ENCODE measurements at places on chromosomes 2 and 18.

DNA sequence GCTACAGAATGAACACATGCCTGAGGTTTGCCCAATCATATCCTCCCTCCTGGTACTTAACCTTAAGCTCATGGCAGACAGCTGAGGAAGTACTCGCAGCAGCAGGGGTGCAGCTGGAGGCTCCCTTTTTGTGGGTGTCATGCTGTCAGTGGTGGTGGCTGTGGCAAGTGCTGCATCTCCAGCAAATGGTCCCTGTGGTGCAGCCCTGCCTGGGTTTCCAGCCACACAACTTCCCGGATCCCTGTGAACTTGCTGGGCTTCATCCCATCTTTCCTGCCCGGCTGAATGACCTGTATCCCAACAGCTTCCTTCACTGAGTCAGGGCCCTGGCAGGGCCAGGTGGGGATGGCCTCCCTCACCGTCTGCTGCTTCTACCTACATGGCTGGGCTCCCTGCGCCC, 5.0 kb downstream of the TMEM185B start:
- no peak for DNase-seq

GRCh38 chr2:109185338-109185737, 56.3 kb downstream of the SH3RF3 start:
- DNase-seq = no peak

GRCh38 chr2:12127638-12128037, 381.2 kb downstream of the LPIN1 start:
- no peak for DNase-seq

DNA sequence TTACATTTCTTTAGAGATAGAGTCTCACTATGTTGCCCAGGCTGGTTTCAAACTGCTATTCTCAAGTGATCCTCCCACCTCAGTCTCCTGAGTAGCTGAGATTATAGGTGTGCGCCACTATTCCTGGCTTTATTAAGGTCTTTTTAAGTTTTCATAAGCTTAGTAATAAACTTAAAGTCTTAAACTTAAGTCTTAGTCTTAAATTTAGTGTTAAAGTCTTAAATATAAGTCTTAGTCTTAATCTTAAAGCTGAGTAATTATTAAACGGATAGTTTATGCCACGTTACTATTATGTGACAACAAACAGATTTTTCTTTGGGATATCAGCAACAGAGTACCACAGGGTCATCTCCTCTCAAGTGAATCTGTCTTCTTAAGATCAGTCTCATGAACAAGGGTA, 12.6 kb downstream of the FARP2 start:
- no peak for DNase-seq

GRCh38 chr2:216541505-216541904, 42.9 kb downstream of the RPL37A start:
- DNase-seq = no peak

- no peak for DNase-seq
Observed at GRCh38 chr2:159256159-159256558, 30.3 kb downstream of the WDSUB1 start.

GRCh38 chr2:165474619-165475276, 5.2 kb downstream of the CSRNP3 start:
- no peak for DNase-seq

GRCh38 chr2:220394433-220394832, 767.0 kb downstream of the SLC4A3 start:
- DNase-seq = no peak

GRCh38 chr2:150681120-150681804, 193.8 kb upstream of the RND3 start:
- no peak for DNase-seq

- no peak for DNase-seq
Observed at GRCh38 chr2:151336863-151337371, 20.5 kb upstream of the TNFAIP6 start.

GRCh38 chr2:65997961-65998360, 437.0 kb upstream of the MEIS1 start:
- no peak for DNase-seq

GRCh38 chr2:44103639-44104038, 65.0 kb upstream of the PPM1B start:
- DNase-seq = no peak

GRCh38 chr18:43248610-43249249, 28.6 kb downstream of the SYT4 start:
- no peak for DNase-seq

GRCh38 chr2:149652926-149653325, 65.4 kb upstream of the MMADHC start:
- DNase-seq = no peak

DNA sequence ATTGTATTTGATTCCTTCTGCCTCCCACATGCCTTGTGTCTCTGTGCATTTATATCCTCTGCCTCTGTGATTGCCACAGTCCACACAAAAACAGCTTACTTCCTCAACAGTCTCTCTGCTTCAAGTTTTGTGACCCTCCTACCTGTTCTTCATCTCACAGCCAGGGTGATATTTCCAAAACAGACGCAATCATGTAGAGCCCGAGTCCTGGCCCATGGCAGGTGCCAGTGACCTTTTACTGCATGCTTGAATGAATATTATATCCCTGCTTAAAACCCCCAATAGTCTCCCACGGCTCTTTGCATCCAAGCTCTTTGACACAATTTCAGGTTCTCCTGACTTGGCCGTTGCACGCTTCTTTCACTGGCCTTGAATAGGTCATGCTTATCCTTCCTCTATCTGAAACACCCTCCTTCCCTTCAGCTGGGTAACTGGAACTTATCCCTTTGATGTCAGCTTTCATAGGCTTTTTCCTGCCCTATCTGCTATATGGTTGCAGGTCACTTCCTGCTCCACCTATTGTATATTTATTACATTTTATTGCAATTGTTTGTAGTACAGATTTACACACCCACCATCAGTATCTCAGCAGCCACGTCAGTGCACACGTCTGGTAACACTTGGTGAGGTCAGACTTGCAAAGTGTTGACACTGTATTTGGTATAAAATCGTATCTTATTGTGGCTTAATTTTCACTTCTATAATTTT, 29.7 kb upstream of the IL1B start:
- no peak for DNase-seq

GRCh38 chr18:48859311-48860268, 91.2 kb downstream of the SMAD7 start:
- DNase-seq = no peak

DNA sequence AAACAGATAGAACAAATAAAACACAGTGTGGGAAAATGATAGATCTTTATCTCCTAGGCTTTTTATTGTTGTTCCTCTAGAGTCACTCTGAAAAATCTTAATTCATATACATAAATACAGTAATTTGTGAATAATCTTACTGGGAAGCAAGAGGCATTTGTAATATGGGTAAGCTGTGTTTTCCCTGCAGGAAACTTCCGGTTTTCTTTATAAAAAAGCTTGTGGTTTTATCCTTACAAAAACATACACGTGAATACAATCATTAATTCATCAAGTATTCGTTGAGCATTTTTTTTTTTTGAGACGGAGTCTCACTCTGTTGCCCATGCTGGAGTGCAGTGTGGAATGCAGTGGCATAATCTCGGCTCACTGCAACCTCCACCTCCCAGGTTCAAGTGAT, 1312.8 kb upstream of the ZEB2 start:
- no peak for DNase-seq

GRCh38 chr2:177056481-177056929, 156.1 kb upstream of the HNRNPA3 start:
- DNase-seq = no peak

- DNase-seq = no peak
Observed at GRCh38 chr2:164456619-164457018, 164.7 kb downstream of the GRB14 start.

DNA sequence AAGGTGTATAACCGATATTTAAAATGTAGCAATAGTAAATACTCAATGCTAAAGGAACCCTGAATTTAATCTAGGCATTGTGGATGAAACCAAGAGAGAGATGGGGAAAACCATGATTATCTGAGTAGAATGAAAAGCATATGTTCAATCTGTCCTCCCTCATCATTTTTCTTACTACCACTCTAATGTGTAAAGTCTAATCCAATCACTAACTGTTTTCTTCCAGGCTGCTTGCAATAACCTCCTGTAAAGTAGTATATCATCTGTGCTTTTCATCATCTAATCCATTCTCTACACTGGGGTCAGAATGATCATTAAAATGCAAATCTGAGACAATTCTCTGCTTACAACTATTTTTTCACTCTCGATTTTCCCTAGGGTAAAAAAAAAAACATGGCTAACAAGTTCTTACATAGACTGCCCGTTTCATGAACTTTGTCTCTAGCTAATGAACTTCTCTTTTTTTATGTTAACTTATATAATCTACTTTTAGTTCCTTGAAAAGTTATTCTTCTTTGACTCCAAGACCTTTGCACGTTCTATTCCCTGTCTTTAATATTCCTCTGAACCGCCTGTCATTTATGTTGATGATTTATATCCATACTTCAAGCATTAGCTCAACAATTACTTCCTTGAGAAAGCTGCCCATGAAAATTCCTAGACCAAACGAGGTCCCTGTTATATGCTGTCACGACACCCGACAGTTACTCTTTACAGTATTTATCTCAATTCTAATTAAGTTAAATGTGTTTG, 94.7 kb upstream of the SLC8A1 start:
- no peak for DNase-seq

GRCh38 chr2:46866770-46867246, 48.8 kb downstream of the MCFD2 start:
- DNase-seq = no peak

GRCh38 chr2:15559379-15560139, 1.6 kb downstream of the NBAS start:
- DNase-seq = no peak

GRCh38 chr2:172869861-172870260, 134.2 kb downstream of the RAPGEF4 start:
- DNase-seq = no peak

- no peak for DNase-seq
Observed at GRCh38 chr2:234116010-234116409, 65.5 kb downstream of the SPP2 start.

- no peak for DNase-seq
Observed at GRCh38 chr2:105373344-105373781, 25.5 kb downstream of the FHL2 start.

GRCh38 chr2:106307860-106308259, 113.8 kb upstream of the UXS1 start:
- no peak for DNase-seq

DNA sequence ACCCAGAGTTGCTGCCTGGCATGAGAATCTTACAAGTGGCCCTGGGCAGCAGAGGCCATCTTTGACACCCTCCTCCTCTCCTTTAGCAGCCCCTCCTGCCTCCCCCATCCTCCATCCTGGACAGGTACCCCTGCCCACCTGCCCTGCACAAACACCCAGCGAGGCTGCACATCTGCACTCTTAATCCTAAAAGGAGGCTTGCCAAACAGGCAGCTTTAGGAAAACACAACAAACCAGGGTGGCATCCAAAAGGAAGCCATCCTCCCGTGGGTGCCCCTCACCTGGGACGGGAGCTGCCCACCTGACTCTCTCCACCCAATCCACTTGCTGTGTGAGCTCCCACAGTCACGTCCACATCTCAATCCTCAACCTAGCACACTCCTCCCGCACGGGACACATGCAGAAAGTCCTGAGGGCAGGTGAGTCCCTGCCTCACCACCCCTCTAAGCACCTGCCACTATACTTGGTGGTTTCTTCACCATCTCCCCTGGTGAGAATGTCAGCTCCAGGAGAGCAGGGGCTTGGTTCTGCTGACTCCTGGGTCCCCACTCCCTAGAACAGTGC, 5.8 kb downstream of the BIN1 start:
- no peak for DNase-seq

DNA sequence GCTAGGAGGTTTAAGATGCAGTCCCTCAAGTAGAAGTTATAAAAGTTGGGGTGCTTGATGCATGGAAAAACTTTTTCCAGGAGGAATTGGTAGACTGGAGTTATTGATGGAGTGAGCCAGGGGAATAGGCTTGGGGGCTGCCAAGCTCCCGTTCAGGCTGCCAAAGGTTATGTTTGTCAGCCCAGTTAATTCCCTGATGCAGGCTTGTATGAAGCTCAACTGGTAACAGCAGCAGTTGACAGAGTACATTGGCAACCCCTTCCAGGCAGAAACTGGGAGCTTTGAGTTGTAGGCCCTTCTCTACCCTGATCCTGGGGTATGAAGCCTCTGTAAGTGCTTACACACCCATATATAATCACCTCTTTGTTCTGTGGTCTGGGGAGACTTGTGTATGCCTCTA, 16.2 kb downstream of the CCDC150 start:
- DNase-seq = no peak

GRCh38 chr2:206614811-206615210, 27.5 kb upstream of the FAM237A start:
- no peak for DNase-seq

GRCh38 chr18:28831908-28832307, 655.0 kb upstream of the CDH2 start:
- DNase-seq = no peak

GRCh38 chr18:59050661-59051057, 89.0 kb upstream of the SEC11C start:
- no peak for DNase-seq

DNA sequence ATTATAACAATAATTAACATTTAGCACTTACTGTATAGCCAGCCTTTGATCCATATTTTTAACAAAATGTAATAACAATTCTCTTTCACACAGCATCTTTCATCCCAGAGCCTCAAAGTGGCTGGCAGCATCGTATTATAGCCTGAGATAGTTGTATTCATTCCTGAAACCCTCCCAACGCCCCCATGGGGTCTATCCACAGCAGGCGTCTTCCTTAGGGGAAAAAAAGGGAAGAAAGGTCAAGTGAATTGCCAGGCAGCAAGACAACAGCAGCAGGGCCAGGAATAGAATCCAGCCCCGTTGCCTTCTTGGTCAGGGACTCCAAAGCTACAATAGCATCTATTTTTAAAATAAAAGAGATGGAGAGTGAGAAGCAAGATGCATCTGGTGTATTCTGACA, 424.4 kb upstream of the ID2 start:
- DNase-seq = no peak

GRCh38 chr2:148880636-148881035, 5.6 kb downstream of the KIF5C start:
- no peak for DNase-seq

DNA sequence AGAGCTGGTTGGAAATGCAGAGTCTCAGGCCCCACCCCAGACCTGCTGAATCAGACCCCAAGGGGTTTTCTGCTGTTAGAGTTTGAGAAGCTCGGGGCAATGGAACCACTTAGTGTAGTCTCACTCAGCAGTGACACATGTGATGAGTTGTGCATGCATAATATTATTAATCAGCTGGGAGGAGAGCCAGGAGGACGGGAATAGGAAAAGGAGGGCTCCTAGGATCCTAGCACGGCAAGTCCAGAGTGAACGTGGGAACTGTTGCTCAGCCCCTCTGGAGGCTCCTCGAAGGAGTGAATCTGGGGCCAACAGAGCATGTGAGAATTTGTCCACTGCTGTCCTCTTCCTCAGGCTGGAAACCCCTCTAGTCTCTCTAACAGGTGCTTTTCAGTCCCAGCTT, 87.1 kb downstream of the HS1BP3 start:
- DNase-seq = no peak
